ENCODE measurements at places on chromosomes 1 and 21.

- no peak for DNase-seq
Measured at GRCh38 chr1:101039245-101039644, 13.7 kb upstream of the DPH5 start.

- peak; percentile 85 for DNase-seq
Measured at GRCh38 chr1:8211883-8212579, 105.9 kb upstream of the SLC45A1 start.

- DNase-seq, result no peak
Measured at GRCh38 chr1:26360807-26361604, 7.1 kb upstream of the CRYBG2 start.

DNA sequence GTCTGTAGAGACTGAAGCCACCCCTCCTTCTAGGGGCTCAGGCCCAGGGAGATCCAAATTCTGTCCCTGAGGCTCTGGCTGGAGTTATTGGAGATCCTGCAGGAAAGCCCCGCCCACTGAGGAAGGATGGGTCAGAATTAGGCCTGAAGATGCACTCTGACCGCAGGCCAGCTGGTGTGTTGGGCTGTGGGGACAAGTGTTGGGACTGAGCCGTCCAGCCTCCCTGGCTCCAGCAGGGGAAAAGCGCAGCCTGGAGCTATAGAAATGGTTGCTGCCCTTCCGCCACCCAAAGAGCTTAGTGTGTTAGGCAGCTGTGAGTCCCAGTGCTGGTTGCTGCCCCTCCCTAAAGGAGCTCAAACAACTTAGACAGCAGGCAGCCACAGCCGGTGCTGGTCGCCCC is 33.0 kb upstream of the PRRX1 start:
- DNase-seq, result no peak

GRCh38 chr1:9449976-9450696 is 89.1 kb upstream of the SLC25A33 start:
- DNase-seq, result no peak

GRCh38 chr1:112060261-112060660 is 70.8 kb upstream of the KCND3 start:
- DNase-seq, result no peak

GRCh38 chr1:42482635-42483153 is 19.6 kb downstream of the CCDC30 start:
- DNase-seq, result no peak

- DNase-seq, result no peak
Measured at GRCh38 chr1:198559362-198559761, 18.9 kb upstream of the ATP6V1G3 start.

DNA sequence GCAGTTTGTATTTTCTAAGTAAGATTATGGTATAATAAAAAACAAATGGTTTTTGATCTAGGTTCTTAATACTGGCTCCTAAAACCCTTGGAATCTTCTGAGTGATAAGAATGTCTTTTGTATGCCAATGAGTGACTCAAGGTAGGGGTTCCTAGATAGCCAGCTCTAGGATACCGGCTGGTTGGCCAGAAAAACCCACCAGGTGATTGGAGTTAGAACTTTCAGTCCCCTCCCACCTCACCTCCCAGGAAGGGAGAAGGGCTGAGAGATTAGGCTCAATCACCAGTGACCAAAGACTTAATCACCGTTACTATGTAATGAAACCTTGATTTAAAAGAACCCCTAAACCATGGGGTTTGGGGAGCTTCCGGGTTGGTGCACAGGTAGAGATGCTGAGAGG is 8.7 kb upstream of the BRDT start:
- no peak for DNase-seq

GRCh38 chr21:25944672-25945213 is 210.0 kb downstream of the GABPA start:
- no peak for DNase-seq

- DNase-seq, result no peak
Measured at GRCh38 chr1:169572187-169572586, 14.1 kb downstream of the F5 start.

DNA sequence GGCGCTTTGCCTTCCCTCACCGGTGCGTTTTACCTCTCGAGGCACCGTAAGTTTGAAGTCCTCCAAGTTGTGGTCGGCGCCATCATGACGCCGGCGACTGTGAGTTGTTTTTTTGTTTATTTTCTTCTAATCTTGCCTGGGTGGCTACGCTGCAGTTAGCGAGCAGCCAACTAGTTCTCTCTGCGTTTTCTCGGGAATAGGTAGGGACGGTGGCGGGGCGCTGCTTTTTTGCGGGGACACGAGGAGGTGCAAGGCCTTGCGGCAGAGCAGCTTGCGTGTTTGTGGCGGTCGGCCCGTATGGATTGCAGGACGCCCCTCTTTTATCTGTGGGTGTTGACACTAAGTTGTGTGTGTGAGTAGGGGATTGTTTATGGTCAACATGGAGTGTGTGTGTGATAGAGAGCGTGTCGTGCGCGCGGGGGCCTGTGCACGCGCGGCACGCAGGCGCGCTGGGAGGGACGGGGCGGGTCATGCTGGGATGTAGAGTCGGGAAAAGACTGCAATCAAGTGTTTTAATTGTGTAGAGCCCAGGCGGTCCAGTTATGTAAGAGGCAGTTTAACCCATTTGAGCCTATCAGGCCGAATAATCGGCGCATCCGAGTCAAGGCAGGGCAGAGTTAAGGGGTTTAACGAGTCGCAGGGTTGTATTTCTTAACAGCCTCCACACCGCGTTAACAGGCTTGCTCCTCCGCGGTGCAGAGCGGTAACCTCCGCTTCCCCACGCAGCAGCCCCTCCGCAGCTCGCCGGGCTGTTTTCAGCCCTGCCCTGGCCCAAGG is 1.2 kb upstream of the NEGR1 start:
- peak; percentile 88 for DNase-seq

DNA sequence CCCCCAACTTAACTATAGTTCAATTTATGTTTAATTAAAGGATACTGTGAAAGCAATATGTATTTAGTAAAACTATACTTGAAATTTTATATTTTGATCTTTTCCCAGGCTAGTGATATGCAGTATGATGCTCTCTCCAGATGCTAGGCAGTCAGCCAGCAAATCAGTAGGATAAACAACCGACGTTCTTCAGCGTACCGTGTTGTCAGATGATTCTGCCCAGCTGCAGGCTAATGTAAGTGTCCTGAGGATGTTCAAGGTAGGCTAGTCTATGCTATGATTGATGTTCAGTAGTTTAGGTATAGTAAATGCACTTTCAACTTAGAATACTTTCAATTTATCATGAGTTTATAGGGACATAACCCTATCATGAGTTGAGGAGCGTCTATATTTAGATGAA is 762.6 kb downstream of the MRPL39 start:
- DNase-seq, result no peak

DNA sequence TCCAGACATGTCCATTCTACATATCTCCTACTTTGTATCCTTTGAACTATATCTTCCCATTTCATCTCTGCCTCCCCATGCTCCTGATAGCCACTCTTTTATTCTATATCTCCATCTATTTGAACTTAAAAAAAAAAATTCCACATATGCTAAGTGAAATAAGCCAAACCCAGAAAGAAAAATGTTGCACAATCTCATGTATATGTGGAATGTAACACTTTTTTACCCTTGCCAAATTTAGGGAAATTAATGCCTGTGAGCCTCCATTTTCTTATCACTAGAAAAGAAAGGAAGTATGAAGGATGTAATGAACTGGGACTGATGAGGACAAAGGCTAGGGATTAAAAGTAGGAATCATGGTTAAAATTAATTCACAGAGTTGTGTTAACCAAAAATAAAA is 53.5 kb downstream of the RGS13 start:
- DNase-seq, result no peak

GRCh38 chr1:33379631-33380354 is 51.1 kb downstream of the PHC2 start:
- DNase-seq, result no peak

GRCh38 chr1:176879784-176880620 is 284.5 kb downstream of the ASTN1 start:
- DNase-seq, result no peak
